Stimulated activated CD8-positive, alpha-beta memory T cell treated with anti-CD3 and anti-CD28 coated beads, Interleukin-7, amount 100 ng/mL, for 1 hour (primary cell): ENCODE measurements at places on chromosomes 3 and 15.

- no peak for DNase-seq
Observed at GRCh38 chr3:197736010-197736490, 654 bp downstream of the RUBCN start.

- DNase-seq, result no peak
Observed at GRCh38 chr3:177538750-177539730, 341.8 kb upstream of the TBL1XR1 start.

- no peak for DNase-seq
Observed at GRCh38 chr3:149233323-149233722, 11.7 kb upstream of the CP start.

GRCh38 chr3:177883957-177884356, 652.3 kb upstream of the KCNMB2 start:
- DNase-seq, result no peak

DNA sequence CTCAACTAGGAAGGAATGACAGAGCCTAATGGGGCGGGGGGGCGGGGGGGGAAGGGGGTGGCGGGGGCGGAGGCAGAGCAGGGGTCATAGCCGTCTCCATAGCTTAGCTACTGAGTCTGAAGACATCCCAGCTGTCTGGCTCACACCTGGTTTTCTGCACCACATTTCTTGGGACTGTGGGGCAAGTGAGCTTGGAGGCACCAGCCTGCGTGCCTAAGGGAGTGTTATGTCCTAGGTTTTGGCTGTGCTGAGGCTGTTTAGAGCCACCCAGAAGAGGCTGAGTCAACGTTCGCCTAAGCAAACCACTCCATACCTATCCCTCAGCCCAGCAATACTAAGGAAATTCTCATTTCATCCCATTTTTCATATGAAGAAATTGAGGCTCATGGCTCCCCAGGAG, 1.4 kb downstream of the IL17RD start:
- DNase-seq, result no peak

DNA sequence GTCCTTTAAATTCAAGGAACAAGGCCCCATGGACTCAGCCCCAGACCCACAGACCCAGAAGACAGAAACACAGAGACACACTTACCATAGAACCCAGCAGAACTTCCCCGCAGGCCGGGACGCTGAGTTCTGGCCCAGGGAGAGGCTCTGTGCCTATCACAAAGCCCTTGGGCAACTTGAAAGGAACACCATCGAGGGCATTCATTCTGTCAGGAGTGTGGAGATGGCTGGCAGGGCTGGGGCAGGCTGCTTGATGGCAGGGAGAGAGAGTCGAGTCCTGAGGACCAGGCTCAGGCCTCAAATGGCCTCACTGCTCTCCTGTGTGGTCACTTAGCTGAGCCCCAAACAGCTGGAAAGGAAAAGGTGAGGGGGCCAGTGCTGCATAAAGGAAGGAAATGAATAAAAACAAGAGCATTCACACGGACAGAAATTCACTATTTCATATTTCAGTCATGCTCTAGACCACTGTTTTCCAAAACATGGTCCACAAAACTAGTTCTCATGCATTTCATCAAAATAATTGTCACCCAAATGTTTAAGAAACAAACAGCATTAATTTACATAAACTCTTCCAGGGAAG, 8.9 kb downstream of the UBAP1L start:
- no peak for DNase-seq

DNA sequence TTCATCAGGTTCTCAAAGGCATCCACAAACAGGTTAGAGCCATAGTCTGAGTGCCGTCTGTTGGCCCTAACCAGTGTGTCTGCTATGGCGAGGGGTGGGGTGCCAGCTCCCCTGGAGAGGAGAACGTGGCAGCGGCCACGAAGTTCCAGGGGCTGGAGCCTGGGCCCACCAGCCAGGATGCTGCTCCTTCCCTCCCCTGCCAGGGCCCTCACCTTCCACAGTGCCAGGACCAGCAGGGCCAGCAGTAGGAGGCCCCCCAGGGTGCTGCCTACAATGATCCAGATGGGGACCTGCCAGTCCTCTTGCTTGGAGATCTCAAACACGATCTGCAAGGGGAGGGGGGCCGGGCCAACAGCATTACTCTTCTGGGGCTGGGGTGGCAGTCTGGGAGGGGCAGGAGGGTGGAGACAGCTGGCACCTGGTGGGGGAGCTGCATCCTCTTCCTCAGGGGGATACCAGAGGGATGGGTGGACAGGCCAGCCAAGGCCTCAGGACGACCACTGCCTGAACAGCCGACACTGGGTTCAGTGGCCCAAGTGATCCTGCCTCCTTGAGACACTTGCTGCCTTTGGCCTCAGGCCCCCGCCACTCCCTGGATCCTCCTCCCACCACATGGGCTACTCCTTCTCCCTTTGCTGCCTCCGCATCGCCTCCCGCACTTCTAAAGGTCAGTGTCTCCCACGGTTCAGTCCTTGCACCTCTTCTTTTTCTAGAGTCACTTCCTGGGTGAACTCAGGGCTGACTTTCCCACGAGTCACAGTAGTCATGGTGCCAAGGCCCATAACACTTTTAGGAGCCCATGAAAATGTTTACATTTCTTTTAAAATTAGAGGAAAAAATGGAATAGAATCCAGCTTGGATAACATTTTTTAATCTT, 26.3 kb downstream of the FEM1B start:
- DNase-seq, result no peak

DNA sequence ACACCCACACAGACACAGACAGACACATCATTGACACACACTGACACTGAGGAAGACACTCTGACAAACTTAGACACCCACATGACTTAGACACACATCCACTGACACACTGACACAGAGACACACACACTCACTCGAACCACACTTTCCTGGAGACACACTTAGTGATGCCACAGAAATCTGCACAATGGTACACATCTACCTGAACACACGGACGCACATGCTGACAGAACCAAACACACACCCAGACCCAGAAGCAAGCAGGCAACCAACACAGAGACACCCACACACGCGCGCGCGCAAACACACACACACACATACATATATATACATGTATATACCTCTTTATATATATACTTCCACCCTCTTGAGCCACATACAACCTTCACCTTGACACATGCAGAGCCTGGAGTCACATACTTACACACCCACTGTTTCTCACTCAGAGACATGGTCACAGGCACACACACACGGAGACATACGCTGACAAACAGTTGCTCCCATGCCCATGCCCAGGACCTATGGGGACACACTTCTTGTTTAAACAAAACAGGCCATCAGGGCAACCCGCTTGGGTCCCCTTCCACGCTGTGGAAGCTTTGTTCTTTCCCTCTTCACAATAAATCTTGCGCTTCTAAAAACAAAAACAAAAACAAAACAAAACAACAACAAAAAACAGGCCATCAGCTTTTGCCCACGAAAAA, 913 bp upstream of the SCN5A start:
- DNase-seq, result no peak

DNA sequence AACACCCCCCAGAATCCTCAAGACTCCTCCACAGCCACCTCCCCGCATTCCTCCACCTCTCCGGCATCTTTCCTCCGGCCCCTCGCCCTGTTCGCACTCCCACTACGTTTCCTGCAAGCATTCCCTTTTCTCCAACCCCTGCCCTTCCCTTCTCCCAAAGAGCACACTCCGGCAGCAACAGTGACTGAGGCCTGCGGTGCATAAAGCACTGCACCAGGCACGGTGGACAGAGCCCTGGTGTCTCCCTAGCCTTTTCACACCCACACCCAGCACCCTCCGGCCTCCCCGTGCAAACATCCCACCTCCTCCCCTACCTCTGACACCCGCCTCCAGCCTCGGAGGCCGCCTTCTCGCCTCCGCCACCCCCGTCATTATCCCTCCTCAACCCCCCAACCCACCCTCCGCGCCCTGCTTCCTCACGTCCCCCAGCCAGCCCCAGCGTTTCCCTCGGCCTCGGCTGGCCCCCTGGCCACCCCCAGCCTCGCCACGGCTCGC, 577 bp downstream of the ZNF148 start:
- no peak for DNase-seq

GRCh38 chr15:50149090-50149489, 30.1 kb upstream of the ATP8B4 start:
- no peak for DNase-seq

DNA sequence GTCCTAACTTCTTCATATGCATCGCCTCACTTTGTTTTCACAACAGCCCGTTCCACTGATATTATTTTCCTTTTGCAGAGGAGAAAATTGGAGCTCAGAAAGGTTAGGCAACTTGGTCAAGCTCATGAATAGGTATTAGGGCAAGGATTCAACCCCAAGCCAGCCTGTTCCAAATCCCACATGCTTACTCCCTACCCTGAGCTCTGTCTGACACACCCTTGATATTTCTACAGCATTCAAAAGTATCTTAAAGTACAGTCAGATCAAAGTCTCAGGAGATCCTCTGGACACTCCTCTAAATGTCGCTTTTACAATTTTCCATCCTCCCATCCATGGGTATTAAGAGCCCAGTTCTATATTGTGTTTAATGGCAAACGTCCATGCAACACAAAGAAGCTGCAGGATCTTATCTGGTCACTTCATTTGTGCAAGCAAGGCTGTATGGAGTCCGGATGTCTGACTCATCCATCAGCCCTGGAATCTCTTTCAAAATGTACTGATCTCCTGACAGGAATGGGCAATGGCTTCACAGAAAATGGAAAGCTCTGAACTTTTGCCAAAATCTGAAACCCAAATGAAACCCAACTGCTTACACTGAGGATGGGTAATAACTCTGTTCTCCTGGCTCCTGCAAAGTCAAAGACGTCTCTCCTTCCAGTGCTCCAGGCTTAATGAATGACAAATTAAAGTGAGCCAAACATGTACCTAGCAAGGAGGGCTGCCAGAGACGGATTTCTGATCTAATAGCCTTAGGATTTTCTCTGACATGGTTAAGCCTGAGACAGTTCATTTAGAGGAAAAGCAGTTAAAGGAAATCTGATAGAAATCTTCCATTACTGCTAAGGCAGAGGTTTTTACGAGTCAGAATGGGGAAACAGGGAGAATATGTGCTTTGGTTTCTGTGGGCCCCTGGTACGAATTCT, 230.9 kb upstream of the RORA start:
- no peak for DNase-seq

DNA sequence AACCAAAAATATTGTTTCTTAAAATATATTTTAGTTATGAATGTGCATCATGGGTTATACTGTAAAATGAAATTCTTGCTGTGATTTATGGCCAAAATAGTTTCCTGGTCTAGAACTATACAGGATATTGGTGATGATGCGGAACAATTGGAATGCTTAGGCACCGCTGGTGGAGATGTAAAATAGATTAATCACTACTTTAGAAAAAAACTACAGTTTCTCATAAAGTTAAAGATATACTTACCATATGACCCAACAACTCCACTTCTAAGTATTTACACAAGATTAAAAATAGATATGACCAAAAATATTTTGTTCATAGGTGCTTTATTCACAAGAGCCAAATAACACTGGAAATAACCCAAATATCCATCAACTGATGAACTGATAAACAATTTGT, 126.7 kb downstream of the TUSC7 start:
- no peak for DNase-seq

DNA sequence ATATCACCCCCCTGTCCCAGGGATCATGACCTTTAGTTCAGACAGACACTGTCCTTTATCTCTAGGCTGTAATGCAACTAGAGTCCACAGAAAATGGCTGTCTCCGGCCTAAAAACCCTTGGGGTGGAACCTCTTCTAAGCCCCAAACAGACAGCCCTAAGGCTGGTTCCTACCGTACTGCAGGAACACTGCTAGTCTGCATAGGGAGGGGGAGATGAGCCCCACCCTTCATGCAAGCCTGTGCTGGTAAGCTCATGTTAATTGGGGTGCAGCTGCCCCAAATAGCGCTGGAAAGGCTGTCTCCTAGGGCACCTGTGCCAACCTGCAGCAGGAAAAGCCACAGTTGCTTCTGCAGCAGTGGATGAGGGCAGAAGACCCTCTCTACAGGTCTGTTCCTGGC, 252.1 kb upstream of the MDFIC2 start:
- DNase-seq, result no peak

DNA sequence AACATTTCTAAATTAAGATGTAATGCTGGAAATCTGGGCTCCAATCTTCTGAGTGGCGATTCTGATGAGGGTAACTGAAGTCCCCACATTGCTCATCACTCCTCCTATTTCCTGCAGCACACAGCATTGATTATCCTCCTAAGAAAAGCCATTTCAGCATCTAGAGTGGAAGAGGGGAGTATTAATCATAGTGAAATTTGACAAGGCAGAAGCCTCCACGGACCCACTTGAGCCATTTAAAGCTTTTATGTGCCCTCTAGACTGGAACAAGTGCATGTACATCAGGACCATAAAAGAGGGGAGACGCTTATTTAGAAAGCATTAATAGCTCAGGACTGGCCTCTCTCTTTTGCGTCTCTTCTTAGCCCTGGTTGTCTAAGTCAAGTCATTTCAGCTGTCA, 25.8 kb downstream of the AQP9 start:
- DNase-seq, result no peak

- DNase-seq, result no peak
Observed at GRCh38 chr3:50293079-50293801, 1.0 kb upstream of the IFRD2 start.

GRCh38 chr15:95295896-95296625, 1034.4 kb upstream of the NR2F2 start:
- no peak for DNase-seq

DNA sequence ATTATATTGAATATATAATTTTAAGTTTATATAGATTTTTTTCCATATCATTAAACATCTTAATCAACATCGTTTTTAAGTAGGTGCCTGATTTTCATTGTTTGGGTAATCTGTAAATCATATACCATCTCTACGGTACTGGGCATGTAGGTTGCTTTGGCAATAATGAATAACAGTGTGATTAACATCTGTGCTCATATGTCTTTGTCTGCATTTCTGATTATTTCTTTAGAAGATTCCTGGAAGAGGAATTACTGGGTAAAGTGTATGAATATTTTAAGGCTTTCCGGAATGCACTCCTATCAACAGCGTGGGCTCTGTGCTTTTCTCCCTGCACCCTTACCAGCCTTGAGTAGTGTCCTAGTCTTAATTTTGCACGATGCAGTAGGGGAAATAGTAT, 119.8 kb upstream of the LIPC start:
- DNase-seq, result no peak

- DNase-seq, result no peak
Observed at GRCh38 chr15:58274885-58275284, 136.7 kb downstream of the AQP9 start.

GRCh38 chr3:138947495-138948121, 591 bp downstream of the FOXL2NB start:
- DNase-seq, result no peak

DNA sequence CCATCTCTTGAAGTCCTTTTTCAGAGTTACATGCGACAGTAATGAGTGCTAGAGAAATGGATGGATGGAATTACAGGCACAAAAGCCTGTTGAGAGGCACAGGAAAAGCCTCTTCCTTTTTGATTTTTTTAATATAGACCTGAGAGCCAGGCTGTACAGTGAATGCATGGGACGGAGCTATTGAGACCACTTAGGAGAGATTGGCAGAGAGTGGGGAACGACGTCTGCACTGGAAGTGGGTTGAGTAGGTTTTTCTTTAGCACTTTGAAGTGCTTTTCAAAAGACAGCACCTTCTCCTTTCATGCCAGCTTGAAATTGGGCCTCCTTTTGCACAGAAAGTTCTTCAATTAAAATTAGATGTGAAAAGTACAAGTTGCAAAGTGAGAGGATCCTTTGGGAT, 37.0 kb downstream of the GLDN start:
- no peak for DNase-seq

GRCh38 chr3:84140631-84141030, 818.2 kb upstream of the CADM2 start:
- no peak for DNase-seq

GRCh38 chr3:110793611-110794010, 278.0 kb upstream of the NECTIN3 start:
- DNase-seq, result no peak

- DNase-seq, result no peak
Observed at GRCh38 chr3:182862159-182862860, 69.0 kb downstream of the ATP11B start.
